AG08395 (cell line): ENCODE measurements at places on chromosomes 2 and 18.

- DNase-seq: no peak
Observed at GRCh38 chr2:150174056-150174805, 313.2 kb downstream of the RND3 start.

GRCh38 chr18:61917818-61918217 is 25.0 kb upstream of the RNF152 start:
- DNase-seq: no peak

- no peak for DNase-seq
Observed at GRCh38 chr2:27738349-27739057, 33.0 kb upstream of the MRPL33 start.

GRCh38 chr2:200021449-200022114 is 66.2 kb downstream of the MAIP1 start:
- no peak for DNase-seq

GRCh38 chr2:219282943-219283581 is 3.9 kb downstream of the DNAJB2 start:
- DNase-seq: no peak

DNA sequence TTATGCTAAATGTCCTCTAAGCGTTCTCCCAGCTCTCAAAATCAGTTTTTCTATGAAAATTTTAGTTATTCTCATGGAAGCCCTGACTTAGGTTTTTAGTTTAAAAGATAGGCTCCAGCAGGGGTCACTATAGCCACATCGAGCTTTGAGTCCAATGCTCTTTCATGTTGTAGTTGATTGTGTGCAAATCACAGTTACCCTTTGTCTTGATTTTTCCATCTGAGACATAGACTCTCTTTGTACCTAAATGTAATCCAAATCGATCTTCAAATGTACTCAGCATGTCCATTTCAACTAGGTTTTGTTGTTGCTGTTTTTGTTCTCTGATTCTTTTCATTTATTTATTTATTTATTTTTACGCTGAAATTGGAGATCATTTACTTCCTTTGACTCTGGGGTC is 26.4 kb upstream of the MSTN start:
- DNase-seq: peak; percentile 56

DNA sequence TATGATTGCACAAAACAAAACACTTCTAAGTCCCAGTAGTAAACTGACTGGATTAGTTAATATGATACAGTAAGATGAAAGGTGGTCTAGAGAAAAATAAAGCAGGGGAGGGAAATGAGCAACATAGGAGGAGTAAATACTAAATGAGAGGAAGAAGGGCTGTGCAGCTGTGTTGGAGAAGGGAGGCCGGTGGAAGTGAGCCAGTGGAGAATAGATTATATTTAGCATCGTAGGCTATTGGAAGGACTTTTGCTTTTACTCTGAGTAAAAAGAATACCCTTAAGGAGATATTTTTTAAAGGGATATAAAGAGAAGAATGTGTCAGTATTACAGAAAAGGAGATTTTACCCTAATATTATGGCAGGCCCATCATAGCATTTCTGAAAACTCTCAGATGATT is 12.7 kb downstream of the WDR75 start:
- no peak for DNase-seq
